ENCODE measurements at places on chromosomes 4 and X.
A peak's percentile ranks its signal among the peaks of the same experiment; 100 is the strongest.

DNA sequence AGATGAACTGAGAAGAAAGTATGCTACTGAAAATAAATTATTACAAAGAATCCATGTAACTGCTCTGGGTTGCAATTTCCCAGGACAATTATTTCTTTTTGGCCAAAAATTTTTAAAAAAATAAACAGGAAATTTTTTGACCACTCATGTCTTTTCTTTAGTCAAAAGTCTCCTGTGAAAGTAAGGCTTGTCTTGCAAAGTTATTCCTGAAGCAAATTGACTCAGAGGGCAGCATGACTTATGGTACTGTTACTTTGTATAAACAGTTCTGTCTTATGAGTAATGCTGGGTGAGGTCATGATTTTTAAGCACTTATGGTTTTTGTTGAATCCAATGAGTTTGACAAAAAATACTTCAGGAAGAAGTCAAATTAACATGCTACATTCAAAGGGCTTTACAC, 292.8 kb upstream of the ARSJ start:
- DNase-seq, result peak; percentile 96

GRCh38 chrX:132613801-132614200, 125.0 kb upstream of the MBNL3 start:
- no peak for DNase-seq

DNA sequence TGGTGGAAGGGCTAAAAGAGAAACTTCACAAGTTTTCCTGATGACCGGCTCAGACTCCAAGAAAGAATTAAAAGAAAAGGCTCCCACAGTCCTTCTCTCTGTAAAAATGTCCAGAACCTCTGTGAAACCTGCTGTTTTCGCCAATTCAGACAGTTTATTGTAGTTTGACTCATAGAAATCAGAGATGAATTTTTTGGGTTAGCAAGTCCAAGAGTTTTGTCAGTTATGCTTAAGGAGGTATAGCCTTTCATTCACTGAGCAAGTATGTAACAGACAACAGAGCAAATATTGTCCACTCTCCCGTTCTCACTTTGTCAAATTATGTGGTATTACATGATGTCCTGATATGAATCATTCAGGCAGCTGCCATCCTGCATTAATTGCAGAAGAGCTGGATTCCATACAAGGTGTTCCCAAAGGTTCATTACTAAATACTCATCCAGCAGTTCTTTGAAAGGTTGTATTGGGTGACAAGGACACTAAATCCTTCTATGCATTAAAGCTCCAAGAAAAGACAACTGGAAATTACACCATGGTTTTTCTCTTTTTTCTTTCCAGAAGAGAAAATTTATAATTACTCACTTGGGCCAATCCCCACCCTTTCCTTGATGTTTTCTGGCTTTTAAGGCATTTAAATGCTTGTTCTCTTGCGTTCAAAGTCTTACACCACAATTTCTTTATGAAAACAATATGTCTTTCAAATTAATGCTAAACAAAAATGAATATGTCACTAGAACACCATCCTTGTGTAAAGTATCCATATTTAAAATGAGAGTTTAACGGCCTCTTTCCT, 30.0 kb upstream of the PLAC1 start:
- no peak for DNase-seq

DNA sequence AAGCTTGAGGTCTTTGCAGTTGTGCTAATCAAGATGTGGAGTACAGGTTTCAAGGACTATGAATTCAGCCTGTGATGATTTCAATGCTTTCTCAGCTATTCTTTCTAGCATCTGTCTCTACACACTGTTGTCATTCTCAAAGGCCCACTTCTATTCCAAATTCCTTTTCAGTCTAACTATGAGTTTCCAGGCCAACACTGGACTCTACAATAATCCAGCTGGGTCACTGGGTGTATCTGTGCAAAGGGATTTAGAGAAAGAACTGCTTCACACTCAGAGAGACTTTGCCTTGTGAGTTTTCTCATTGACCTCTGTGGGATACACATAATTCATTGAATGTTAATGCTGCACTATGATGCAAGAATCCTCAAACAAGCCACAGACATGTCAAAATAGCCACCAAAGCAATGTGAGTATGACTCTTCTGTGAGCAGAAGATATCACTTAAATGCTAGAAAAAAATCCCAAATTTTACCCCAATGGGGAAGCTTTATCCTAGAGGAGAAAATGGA, 171.8 kb upstream of the CLNK start:
- DNase-seq, result peak; percentile 5

DNA sequence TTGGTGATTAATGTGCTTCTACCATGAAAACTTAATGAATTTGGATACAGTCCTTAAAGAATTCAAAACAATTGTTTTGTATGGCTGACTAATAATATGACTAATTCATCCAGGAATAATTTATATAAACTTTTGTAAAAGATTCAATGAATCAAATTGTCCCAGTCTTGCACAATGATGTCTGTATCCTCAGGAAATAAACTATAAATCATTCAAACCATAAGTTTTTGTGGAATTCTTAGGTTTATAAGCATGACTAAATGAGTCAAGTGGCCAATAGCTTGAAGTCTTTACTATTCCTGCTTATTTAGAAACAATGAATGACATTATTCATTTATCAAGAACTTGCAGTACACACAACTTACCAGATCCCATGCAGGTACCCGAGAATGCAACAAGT, 935.0 kb upstream of the INTU start:
- DNase-seq, result peak; percentile 69

DNA sequence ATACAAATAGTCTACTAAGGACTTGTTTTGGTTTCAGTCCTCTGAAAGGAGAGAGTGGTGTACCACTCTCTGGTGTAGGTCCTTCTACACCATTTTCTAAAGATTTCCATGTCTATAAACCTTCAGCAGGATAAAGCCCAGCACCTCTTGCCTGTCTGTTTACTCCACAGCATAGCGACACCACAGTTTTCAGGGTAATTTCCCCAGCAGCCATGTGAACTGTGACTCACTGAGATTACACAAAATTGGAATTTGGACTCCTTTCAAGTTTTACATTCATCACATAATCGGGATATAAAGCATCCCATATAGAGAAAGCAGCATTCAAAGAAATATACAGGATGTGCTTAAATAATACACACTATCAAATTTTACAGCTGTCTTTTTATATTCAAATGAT, 229.6 kb downstream of the PRDM5 start:
- peak; percentile 93 for DNase-seq

GRCh38 chr4:143482840-143483239, 30.7 kb upstream of the SMARCA5 start:
- DNase-seq, result peak; percentile 55

GRCh38 chr4:35102066-35102465, 1142.2 kb downstream of the ARAP2 start:
- no peak for DNase-seq

DNA sequence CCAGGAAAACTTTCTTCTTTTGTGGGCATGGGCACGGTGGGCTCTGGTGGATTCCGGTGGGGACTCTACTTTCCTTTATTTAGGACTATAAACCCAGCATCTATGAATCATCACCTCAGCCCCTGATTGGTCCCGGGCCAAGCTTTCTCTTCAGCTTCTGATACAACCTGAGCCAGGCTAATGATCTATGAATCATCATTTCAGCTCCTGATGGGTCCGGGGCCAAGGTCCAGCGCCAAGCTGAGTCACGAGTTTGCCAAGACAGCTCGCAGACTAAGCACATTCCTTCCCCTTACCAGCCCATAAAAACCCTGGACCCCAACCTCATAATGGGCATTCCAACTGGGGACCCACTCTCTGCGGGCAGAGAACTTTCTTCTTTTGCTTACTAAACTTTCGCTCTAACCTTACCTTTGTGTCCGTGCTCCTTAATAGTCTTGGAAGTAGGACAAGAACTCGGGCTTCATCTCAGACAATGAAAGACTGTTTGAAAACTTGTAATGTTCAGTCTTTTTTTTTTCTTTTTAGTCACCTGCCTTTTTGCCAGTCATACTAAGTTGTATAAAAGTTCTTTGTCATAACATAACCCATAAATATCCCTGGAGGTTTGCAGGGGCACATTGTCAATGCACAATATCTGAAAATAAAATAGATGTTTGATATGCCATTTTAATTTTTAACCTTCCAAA, 904.9 kb upstream of the EPHA5 start:
- DNase-seq, result peak; percentile 64

DNA sequence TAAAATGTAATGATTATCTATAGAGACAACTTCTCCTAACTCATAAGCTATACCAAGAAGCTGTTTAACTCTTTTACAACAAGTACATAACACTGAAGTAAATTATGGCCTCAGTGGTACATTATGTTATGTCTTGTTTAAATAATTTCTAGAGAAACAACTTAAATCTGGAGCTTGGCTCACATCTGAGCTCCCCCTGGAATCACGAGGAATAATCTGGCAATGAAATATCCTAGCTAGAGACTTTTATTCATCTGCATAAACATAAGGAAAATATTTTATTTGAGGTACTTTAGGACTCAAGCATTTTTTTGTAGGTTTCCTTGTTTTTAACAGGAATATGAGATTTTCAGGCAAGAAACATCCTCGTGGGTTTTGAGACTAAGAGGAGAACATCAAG, 354.7 kb upstream of the SLC7A11 start:
- no peak for DNase-seq

DNA sequence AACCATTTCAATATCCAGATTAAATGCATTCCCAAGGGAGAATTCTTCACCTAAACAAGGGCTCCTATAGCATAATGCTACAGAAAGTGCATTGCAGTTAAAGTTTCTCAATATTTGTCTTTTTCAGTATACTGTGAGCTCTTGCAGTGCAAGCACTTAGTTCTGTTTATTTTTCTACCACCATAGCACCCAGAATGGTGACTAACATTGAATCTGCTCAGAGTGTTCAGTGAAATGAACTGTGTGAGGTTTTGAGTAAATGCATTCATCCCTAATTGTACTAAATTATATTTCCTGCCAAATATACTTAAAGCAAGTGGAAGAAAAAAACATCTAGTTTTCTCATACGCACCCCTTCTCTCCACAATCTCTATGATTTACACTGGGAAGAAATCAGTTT, 383.9 kb downstream of the PCDH7 start:
- peak; percentile 46 for DNase-seq

DNA sequence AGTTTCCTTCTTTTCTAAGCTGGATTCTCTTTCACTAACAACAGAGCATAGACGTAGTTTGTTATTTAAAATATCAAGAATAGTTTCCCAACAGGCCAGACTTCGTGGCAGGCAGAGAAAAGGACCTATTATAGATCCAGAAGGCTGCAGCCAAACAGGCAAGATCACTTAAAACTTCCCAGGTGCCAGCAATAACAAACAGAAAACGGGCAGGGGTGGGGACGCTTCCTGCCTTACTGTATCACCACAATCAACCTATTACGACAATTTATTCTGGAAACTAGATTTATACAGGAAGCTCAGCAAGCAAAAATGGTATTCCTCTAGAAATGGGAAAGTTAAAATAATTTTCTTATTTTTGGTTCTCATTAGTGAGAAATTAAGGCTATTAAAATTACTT, 22.1 kb downstream of the RWDD4 start:
- no peak for DNase-seq

GRCh38 chrX:150587585-150588503, 19.4 kb downstream of the MTM1 start:
- no peak for DNase-seq

DNA sequence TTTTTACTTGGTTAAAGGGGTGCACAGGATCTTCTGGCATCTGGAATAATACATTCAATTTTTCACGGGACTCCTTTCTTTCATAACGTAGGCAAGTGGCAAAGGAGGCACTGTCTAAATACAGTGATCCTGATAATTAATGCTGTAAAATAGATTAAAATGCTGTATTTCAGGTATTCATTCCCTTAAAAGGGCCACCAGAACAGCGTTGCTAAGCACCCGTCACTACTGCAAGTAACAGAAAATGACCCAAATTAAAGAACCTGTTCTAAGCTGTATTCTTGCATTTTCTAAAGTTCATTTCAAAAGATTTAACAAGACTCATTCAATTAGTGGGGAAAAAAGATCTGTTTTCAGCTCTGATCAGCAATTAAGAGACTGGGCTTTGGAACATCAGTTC, 208.2 kb downstream of the TENM3 start:
- no peak for DNase-seq

DNA sequence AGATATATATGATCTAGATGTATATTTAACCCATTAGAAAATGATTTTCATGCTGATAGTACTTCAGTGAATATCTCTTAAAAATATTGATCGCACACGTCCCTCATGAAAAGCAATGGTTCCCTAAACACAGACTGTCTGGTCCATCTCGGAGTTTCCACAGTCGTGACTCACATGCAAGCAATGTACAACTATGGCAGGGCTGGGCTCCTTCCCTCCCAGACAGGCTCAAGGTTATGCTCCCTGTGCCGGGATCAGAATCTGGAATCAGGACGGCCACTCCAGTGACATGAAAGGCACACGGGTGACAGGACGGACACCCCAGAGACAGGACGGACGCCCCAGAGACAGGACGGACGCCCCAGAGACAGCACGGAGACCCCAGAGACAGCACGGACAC, 40.2 kb upstream of the PPP2R3B start:
- DNase-seq, result no peak

GRCh38 chrX:78133238-78133960, 6.1 kb downstream of the TAF9B start:
- DNase-seq, result no peak

GRCh38 chr4:100742045-100742444, 224.2 kb upstream of the EMCN start:
- DNase-seq, result peak; percentile 47

DNA sequence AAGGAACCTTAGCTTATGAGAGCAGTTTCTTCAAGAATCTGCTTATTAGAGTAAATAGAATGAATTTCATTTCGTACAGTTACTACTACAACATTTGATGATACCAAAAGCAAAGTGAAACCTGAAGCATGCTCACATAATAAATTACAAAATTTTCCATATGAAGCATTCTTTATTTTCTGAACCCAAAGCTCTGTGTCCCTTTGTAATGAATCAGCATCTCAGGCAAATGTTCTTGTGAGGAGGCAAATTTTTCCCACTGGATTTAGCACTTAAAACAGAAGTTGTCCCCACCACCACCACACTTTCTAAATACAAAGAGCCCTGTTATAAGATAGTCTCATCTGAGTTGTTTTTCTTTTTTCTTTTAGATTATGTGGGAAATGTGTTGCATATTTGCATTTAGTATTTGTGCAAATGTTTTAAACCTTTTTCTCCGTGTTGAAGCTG, 70.7 kb upstream of the NFKB1 start:
- peak; percentile 29 for DNase-seq

DNA sequence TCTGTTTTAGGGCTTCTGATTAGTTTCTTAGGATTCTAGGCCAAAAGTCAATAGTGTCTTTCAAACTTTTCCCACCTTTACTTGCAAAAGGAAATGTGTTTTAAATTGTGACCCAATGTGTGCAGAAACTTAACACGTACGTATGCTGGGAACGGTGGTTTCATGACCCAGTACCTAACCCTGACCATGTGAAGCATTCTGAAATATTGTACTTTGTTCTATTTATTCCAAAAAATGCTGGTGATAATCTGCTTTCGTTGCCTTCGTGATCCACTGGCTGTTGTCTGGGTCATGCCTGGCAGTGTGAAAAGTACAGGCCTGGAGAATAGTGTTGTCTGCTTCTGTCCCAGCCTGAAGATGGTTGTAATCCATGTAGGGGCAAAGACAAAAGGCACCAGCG, 26.7 kb upstream of the TADA2B start:
- DNase-seq, result no peak

- DNase-seq, result no peak
Measured at GRCh38 chrX:45850197-45850774, 649.6 kb upstream of the DIPK2B start.
